ENCODE measurements at places on chromosomes 7 and 10. TPM values are rescaled to one million over a fixed set of nuclear protein-coding genes. Genes with fewer than 3 reads are reported as not detected.

Gene LOXL4
- 1.3 TPM for total RNA-seq

Gene FFAR4
- 0.31 TPM for total RNA-seq

Gene TAS2R60
- total RNA-seq: not detected

Gene SFMBT2
- total RNA-seq: 14.9 TPM

Gene SLC18A3
- not detected for total RNA-seq

Gene NCF1
- total RNA-seq: not detected

Gene SFRP5
- total RNA-seq: 2.4 TPM

Gene SLC13A1
- not detected for total RNA-seq

Gene ITIH5
- total RNA-seq: 0.08 TPM
